ENCODE measurements at places on chromosomes 11 and 22. TPM values are rescaled to one million over a fixed set of nuclear protein-coding genes. Genes with fewer than 3 reads are reported as not detected.

Gene TMEM86A
- total RNA-seq = 5.4 TPM

Gene PRODH
- 4.0 TPM for total RNA-seq

Gene APOBEC3F
- total RNA-seq = 2.8 TPM

Gene OR52A1
- not detected for total RNA-seq

Gene CARD18
- not detected for total RNA-seq

Gene PANX1
- 58.0 TPM for total RNA-seq

Gene MFNG
- total RNA-seq = 61.1 TPM

Gene OVOL1
- total RNA-seq = not detected

Gene PLAAT5
- total RNA-seq = 11.2 TPM

GRCh38 chr11:114196997-114197703 is 99.0 kb upstream of the NNMT start:
- DNase-seq = no peak

DNA sequence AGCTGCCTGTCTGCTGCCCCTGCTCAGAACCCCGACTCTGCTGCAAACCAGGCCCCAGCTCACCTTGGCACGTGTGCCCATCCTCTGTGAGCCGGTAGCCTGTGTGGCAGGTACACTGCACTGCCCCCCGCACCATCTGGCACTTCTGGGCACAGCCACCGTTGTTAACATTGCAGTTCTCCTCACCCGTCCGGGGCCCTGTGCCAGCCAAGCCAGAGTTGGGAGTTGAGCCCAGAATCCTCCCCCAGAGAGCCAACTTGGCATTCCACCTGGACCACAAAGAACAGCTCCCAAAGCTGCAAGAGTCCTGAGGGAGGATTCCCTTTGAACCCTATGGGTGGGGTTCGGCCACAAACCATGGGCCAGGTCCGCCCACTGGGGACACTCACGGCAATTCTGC is 22.5 kb downstream of the LRP4 start:
- DNase-seq = no peak

- DNase-seq = no peak
Measured at GRCh38 chr11:70319396-70320076, 49.0 kb downstream of the PPFIA1 start.

DNA sequence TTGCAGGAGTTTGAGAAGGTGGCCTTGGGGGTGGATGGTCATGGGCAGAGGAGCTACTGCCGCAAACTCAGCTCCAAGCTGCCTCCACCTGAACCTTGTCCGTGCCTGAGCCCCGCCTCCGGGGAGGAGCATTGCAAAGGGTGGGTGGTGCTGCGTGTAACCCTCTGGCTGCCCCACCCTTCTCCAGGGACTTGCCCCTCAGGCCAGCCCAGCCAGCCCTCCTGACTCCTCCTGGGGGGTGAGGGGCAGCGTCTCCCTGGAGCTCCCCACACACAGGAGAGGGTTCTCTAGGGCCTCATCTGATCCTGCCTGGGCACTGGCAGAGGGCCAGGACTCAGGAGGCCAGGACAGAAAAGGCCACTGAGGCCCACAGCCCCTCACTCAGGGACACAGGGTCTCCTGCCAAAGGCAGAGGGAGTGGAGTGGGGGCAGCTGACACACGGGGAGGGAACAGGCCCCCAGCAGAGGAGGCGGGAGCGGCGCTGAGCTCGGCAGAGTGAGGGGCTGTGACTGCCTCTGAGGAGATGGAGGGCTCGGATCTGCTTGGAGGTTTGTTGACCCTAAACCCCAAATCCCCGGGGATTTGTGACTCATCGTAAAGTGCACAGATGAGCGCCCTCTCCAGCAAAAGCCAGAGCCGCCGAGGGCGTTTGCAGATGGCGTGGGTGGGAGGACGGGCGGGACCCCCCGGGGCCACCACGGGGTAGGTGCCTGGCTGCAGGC is 12.8 kb downstream of the BRSK2 start:
- peak; percentile 52 for DNase-seq

DNA sequence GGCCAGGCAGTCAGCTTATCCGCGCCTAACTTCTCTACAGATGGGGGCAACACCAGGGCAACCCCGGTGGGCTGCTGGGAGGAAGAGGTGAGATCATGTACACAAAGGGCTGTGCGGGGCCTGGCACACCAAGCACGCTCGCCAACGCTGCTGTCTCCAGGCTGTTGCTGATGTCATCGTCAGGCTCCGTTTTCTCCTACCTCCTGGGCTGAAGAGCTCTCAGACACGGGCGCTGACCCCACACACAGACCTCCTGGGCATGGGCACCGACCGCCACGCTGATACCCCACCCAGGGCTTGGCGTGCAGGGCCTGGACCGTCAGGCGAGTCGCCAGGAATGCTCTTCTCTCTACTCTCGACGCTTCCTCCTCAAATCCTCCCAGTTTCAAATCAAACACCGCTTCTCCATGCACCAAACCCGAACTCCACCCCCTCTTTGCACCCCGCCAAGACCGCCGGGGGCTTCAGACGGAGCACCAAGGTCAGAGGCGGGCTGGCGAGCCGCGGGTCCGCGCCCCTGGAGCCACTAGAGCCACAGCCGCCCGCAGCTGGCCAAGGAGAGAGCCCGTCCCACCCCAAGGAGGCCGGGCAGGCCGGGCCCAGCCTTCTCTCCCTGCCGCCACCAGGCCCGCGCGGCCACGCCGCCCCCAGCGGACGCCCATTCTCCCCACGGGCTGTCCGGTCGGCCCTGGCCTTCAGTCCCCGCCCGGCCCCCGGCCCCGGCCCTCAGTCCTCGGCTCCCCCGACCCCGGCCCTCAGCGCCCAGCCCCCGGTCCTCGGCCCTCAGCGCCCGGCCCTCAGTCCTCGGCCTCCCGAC is 772 bp downstream of the SBF1 start:
- peak; percentile 66 for DNase-seq

DNA sequence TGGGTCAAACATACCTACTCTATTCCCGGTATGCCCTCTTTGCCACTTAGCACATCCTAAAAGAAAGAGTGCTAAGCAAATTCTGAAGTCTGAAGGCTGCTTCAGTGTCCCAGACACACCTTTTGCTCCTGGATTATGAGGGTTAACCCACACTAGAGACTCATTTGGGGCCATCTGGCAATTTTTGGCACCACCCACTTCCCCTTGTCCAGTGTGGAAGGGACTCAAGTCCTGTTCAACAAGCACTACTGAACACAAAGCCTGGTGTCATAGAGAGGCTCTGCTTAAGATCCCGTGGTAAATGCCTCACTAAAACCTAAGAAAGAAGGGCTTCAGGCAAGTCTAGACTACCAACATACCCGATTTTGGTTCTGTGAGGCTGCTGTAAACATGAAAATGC is 85.8 kb downstream of the SERGEF start:
- DNase-seq = no peak

DNA sequence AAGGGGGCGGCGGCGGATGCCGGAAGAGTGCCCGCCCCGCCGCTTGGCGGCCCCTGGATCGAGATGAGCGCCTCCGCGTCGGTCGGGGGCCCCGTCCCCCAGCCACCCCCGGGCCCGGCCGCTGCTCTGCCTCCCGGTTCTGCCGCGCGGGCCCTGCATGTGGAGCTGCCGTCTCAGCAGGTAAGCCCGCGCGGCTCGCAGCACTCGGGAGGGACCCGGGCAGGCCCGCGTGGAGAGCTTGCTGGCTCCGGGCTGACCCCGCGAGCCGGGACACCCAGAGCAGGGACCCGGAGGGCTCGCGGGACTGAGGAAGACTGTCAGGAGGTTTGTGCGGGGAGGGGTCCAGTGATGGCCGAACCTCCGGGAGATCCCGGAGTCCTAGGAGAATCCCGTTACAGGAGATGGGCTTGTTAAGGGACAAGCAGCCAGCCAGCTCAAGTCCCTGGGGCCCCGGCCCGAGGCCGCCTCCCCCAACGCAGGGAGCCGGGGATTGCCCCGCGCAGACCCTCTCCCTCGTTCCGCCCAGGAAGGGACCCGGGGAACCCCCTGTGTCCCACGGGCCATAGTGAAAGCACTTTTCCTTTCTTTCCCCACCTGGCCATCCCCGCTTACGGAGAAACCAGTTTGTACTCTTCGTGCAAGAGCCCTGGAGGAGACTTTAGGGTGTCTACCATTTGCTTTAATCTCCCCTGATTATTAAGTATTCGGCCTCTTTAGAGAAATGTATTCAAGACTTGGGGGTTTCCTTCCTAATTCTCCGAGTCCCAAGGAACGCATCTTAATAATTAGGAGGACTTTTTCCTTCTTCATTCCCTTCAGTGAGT is 547 bp downstream of the UVRAG start:
- DNase-seq = peak; percentile 58

- DNase-seq = no peak
Measured at GRCh38 chr22:35930933-35931332, 97.7 kb downstream of the RBFOX2 start.

- no peak for DNase-seq
Measured at GRCh38 chr22:40031766-40032470, 37.2 kb downstream of the FAM83F start.

- DNase-seq = no peak
Measured at GRCh38 chr11:132285631-132286030, 915.2 kb downstream of the NTM start.

DNA sequence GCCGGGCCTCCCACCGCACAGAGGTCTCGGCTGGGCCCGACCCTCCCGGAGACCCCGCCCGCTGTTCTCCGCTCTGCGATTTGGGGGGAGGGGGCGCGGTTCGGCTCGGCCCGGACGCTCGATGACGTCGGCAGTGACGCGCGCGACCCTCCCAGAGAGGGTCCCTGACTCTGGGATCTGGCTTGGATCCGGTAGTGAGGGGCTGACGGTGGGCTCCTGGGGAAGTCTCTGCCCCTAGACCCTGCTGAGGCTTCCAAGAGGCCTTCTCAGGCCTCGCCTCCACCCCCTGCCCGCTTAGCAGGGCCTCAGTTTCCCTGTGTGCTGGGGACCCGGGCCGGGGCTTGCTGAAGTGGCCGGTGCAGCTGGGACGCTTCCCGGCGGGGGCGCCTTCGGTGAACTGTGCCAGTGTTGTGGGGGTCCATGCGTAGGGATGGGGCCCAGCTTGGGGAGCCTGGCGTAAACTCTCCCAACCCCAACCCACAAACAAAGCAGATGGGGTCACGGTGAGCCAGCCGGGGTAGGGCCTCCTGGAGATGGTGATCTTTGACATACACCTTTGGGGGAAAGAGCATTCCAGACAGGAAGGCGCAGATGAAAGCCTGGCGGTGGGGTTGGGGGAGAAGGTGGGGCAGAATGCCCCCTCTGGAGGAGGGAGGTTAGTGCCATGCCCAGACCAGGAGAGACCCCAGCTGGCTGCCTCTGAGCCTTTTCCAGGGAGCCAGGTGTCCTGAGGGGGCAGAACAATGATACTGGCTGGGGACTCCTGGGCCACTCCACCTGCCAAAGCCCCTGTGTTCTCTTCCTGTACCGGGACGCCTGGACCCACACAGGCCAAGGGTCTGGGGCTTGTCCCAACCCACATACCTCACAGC is 1.0 kb downstream of the B4GALNT4 start:
- peak; percentile 83 for DNase-seq

GRCh38 chr11:95067841-95068219 is 1.1 kb downstream of the SRSF8 start:
- no peak for DNase-seq

- DNase-seq = no peak
Measured at GRCh38 chr11:99766811-99767210, 746.1 kb downstream of the CNTN5 start.

GRCh38 chr11:16049611-16050010 is 306.7 kb downstream of the SOX6 start:
- DNase-seq = no peak
